SJCRH30 (cell line): ENCODE measurements at places on chromosomes 11 and 22. TPM values are rescaled to one million over a fixed set of nuclear protein-coding genes. Genes with fewer than 3 reads are reported as not detected.
A peak's percentile ranks its signal among the peaks of the same experiment; 100 is the strongest.

DNA sequence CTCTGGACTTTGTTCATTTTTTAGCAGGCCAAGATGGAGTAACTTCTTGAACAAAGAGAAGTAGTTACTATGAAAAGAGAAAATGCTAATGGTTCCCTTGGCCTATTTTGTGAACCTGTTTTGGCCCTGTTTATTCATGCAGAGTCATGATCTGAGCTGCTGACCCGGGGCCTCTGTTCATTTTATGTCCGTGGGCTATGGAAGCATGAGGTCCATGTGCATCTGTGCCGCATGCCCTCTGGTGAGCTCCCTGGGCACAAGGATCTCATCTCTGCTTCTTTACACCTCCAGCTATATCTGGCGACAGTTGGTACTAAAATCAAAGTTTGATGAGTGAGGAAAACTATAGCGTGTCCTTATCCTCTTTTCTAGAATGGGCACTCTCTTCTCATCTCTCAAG is 1.0 kb downstream of the PIWIL4 start:
- DNase-seq = no peak

DNA sequence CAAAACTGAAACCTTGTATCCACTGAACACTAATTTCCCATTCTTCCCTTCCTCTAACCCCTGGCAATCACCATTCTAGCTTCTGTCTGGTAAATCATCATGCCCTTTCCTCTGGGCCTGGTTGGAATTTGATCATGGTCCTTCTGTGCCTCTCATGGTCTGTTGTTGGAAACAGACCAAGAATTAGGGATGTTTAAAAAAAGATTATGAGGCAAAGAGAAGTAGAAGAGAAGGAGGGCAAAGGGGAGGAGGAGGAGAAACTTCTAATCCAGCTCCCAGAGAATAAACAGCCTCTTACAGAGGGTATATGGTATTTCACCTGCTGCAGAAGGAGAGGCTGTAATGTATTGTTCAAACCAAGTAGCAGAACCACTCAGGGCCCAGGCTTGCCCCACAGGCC is 10.6 kb downstream of the BCO2 start:
- DNase-seq = no peak

The NDUFV1 gene
- total RNA-seq = 116 and 137 TPM in 2 replicates

The PIH1D2 gene
- 0.99 and 1.4 TPM in 2 replicates for total RNA-seq

The CCDC157 gene
- 1.2 TPM in 2 replicates for total RNA-seq

DNA sequence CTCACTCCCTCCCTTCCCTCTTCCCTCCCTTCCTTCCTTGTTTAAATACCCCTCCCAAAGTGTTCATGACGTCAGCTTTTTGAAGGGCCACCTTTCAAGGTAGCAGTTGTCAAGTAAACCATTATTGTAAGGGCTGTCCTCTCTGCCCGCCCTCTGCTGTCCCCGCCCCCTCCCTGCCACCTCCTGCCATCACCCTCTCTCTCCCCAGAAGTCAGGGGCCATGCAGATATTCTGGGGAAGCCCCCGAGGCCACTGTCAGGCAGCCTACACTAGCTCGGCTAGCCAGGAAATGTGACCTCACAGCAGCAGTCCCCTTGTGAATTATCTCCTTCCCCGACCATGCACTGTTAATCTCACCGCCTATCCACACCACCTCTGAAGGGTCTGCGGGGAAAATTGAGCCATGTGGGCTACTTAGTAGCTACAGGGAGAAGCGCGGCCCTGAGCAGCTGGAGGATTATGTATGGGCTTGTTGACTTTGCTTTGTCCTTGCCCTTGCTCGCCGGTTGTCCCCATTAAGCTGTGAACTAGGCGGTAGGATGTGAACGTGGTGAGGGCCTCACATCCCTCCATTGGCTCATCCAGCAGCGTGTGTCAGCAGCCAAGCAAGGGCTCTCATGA is 42.1 kb upstream of the ATXN10 start:
- peak; percentile 57 for DNase-seq

DNA sequence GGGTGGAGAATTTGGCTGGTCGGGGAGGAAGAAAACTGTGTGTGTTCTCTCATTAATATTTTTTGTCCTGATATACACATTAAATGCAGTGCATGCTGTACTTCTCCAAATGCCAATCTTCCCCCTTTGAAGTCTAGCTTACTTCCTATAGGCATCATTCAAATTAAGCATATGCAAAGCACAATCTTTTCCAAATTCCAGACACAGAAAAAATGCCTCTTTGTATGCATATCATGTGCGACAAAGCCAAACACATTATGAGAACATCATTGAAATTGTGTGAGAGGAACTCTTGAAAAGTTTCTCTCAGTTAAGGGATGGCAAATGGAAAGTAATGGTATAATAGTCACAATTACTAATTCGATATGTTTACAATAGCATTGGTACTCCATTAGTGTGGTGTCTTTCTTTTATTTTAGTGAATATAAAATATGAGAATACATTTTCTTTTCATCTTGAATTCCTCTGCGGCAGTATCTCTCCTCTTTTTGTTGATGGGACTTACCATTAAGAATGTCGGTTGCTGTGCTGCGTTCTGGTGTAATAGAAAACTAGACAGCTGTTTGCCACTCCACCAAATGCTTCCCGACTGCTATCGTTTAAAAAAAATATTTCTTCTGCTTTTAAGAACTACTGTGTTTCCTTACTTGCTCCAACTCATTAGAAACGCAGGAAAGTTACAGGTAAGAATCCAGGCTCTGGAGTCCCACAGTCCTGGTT is 19.3 kb upstream of the NRIP3 start:
- no peak for DNase-seq

DNA sequence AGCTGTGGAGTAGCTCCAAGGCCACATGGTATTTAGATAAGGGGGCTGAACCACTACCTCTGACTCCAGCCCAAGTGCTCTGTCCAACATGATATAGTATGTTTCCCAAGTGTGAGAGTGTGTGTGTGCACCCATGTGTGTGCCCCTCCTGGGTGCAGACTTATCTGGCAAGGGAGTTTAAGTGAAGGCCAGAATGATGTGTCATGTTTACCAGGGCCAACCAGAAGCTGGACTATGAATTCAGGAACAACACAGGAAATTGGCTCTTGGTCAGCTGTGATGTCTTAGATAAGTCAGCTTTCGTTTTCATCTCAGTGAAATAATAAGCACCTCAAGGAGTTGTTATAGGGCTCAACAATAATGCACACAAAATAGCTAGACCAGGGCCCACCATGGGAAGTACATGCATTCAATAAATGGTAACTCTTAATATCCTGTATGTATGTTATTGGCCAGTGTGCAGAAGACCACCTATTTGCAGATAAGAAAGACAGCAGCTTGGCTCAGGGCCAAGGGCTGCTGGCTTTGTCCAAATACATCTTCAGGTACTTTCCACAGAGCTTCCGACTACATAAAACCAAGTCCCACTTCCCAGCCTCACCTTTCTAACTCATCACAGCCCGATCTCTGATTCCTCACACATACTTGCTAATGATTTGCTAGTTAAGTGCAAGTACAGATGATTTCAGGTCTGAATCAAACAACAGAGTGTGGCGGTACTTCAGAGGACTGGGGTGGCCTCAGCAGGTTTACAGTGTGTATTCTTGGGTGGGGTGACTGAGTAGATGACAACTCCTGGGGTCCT is 120.9 kb downstream of the ME3 start:
- DNase-seq = no peak

- peak; percentile 32 for DNase-seq
Measured at GRCh38 chr22:30605449-30606110, 1.4 kb upstream of the TCN2 start.

The ARHGAP8 gene
- 19.4 and 32.4 TPM in 2 replicates for total RNA-seq

GRCh38 chr11:110425751-110426545 is 3.8 kb upstream of the FDX1 start:
- no peak for DNase-seq

DNA sequence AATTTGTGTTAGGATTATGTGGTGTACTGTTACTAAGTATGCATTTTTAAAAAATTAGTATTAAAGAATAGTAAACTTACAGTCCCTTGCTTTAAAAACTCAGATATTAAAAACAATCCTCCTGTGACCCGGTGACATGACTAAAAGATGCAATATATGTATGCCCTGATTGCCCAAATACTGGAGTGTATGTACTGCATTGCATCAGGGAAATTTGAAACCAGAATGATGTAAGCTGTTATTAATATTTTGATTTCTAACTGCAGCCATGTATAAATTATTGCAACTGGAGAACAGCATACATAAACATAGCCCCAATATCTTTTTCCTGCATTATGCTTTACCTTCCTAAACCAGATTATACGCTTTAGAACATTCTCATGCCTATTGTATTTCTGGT is 3.7 kb upstream of the HSPA8 start:
- no peak for DNase-seq

GRCh38 chr22:23250785-23251363 is 70.6 kb downstream of the BCR start:
- DNase-seq = no peak

The MMP11 gene
- total RNA-seq = 6.6 TPM in 2 replicates

DNA sequence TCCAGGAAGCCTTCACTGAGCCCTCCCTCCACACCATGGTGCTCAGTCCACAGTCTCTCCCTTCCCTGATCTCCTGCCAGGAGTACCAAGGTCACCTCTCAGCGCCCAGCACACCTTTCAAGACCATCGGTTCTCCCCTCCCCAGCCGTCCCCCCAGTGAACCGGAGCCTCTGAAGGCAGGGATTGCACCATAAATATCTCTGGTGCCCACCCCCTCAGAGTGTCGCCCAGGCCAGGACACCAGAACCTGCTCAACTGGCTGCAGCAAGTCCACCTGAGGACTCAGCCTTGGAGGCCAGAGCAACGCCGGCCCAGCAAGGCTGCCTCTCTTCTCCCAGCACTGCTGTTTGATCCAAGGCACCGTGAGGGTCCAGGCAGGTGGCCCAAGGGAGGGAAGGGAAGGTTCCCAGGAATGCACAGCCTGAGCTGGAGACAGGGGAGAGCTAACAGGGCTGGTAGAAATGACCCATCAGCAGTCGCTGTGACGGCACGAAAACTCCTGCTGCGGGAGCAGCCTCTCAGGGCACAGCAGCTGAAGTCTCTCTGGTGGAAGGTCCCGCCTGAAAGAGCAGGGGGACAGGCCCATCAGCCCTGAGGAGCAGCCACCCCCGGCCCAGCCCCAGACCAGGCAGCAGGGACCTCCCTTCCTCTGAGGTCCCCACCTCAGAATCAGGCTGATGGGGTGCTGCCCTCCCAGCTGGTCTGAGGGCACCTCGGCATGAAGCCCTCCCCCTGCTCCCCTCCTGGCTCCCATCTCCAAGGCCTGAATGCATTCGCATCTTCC is 80.3 kb downstream of the BUD13 start:
- no peak for DNase-seq

The CARD16 gene
- 0.25 and 0.53 TPM in 2 replicates for total RNA-seq

- DNase-seq = no peak
Measured at GRCh38 chr11:19232910-19233503, 7.7 kb downstream of the E2F8 start.

GRCh38 chr11:114233755-114234154 is 62.4 kb upstream of the NNMT start:
- no peak for DNase-seq

- no peak for DNase-seq
Measured at GRCh38 chr22:19292458-19293230, 1.1 kb upstream of the CLTCL1 start.

The ST13 gene
- 245 and 285 TPM in 2 replicates for total RNA-seq

- no peak for DNase-seq
Measured at GRCh38 chr11:34680918-34681586, 60.2 kb downstream of the EHF start.

The MMP8 gene
- not detected in 2 replicates for total RNA-seq

The PHLDB1 gene
- total RNA-seq = 19.1 and 21.6 TPM in 2 replicates

DNA sequence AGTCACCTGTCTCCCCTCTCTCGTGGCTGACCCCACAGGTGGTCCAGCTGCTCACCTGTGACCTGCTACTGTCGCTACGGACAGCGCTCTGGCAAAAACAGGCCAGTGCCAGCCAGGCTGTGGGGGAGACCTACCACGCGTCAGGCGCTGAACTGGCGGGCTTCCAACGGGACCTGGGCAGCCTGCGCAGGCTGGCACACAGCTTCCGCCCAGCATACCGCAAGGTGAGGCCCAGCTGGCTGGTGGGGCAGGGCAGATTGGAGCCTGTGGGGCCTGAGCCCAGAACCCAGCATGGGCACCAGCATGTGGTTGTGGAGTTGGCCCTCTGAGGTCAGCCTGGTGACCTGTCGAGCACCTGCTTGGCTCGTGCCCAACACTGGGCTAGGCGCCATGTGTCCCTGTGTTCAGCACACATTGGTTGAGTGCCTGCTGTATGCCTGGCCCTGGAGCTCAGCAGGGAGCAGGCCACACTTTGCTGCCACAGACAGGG is 11.9 kb downstream of the SHISA8 start:
- DNase-seq = no peak
